Activated effector memory CD4-positive, alpha-beta T cell treated with Interleukin-2 at 50 U/mL for 16 hours (primary cell): ENCODE measurements at places on chromosomes 2 and 18.

DNA sequence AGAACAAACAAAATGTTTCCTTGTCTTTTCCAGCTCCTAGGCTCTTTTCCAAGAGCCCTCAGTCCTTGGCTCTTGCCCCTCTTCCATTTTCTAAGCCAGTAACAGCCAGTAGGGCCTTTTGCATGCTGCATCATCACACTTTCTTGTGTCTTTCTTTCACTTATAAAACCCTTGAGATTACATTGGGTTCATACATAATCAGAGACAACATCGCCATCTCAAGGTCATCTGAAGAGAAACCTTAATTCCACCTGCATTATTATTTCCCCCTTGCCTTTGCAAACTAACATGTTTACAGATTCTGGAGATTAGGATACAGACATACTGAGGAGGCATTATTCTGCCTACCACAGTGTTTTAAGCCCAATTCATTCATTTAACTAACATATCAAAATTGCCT, 697.3 kb downstream of the TRIB2 start:
- no peak for DNase-seq

DNA sequence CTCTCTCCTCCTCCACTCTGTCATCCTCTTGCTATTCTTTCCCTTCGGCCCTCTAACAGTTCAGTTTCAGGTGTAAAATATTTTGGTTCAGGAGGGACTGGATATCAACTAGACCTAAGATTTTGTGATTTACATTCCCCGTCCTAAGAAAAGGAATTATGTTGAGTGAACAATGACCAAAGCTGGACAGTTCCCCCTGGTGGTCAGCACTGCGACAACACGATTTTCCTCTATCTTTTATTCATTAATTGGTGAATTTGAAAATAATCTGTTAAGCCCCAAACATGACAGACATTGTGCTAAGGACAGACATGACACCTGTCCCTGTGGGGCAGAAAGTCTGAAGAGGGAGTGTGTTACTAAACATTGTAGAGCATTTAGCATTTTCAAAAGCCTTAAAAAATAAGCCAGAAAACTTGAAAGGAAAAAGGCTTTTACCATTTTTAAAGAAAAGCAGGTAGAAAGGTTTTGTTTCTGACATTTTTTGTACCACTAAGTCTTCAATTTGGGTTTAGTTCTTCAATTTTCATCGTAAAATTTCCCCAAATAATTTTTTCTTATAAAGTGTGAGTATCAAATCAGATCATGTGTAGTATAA, 28.4 kb upstream of the GTF2A1L start:
- no peak for DNase-seq

DNA sequence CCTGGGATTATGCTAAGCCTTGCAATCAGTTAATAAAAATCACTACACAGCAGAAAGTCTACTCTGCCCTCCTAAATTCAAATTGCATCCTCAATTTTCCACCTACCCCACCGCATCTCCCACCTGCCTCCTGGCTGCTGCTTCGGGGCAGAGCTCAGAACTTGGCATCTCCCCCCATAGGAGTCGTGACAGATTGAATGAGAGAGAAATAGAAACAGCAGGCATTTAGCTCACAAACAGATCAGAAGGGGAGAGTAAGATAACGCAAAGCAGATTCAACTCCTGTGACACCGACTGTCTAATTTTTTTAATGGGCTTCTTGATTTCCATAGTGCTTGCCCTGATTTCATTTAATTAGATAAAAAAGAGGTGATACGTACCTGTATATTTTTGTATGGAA, 24.7 kb upstream of the LRRC30 start:
- no peak for DNase-seq

DNA sequence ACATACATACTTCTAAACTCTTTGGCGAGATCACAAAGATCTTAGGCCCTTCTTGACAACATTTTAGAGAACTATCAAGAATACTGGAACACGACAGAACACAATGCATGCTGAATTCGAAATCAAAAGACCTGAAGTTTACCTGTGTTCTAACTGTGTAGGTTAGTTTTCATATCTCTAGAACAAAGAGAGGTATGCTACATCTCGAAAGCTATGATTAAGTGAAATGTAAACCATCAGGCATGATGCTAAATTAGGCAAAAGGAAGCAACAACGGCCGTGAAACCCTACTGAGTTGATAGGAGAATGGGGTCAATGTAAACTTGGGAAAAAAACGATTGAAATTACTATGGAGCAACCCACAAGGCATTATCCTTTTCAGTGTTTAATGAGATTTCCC, 43.7 kb downstream of the IKZF2 start:
- no peak for DNase-seq

DNA sequence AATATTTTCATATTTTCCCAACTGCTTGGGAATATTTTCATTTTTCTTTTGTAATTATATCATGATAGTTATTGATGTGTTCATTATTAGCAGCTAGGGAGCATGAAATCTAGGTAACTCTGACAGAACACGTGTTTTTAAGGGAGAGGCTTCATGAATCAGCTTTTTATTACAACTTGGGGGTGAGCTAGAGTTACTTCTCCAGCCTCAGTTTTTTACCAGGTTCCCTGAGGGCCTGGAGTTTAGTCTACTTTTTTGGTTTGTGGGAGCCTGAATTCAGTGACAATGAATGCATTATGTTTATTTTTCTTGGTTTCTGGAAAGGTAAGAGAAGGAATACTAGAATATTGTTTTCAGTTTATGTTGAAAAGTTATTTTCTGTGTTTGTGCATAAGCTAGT, 18.0 kb downstream of the NAB1 start:
- DNase-seq = no peak

DNA sequence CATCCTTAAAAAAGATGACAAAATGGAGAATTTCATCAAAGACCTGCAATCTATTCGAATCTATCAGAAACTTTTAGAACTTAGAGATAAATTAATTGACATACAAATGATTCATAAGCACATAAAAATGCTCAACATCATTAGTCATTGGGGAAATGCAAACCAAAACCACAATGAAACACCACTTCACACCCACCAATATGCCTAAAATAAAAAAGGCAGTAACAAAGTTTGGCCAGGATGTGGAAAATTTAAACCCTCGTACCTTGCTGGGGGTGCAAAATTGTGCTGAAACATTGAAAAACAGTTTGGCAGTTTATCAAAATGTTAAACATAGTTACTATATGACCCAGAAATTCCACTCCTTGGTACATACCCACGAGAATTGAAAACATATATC, 11.5 kb upstream of the EIF2AK3 start:
- DNase-seq = no peak

DNA sequence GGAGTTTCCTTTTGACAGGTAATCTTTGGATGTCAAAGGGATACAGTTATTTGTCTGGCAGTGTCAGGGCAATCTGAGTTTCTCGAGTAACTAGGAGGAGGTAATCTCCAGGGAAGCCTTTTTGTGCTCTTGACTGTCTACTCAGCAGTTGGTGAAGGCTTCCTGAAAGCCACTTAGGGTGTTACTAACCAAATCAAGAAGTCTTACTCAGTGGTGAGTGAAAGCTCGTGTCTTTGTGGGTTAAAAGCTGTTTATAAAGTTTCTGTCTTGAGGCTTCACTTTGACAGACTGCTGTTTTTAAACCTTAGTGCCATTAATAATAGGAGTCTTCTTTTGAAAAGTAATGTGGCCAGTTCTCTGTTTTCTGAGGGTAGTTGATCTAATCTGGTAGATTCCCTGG, 1.7 kb downstream of the THSD7B start:
- DNase-seq = no peak

GRCh38 chr18:22974001-22974400, 40.9 kb downstream of the RBBP8 start:
- DNase-seq = no peak

DNA sequence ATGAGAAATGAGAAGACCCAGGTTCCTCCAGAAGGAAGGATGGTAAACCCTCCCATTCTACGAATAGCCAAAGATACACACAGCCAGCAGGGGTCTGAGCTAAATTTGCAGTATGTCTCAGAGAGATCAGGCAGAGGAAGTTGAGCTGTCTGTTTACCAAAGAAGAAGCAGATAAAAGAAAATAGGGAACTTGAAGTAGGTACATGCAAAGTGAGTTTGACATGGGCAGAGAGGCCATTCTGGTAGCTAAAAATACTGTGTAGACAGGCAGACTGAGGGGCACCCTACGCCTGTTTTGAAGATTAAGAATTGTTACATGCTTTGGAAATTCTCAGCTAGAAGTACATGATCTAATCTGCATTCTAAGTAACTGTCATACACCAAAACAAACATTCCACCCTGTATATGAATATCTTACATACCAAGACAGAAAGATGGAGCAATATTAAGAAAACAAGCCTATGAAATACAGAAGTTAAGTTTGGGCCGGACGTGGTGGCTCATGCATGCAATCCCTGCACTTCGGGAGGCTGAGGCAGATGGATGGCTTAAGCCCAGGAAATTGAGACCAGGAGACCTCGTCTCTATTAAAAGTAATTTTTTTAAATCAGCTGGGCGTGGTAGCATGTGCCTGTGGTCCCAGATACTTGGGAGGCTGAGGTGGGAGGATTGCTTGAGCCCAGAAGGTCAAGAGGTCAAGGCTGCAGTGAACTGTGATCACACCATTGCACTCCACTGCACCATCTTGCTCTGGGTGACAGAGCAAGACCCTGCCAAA, 157.9 kb downstream of the ANKRD44 start:
- DNase-seq = no peak

DNA sequence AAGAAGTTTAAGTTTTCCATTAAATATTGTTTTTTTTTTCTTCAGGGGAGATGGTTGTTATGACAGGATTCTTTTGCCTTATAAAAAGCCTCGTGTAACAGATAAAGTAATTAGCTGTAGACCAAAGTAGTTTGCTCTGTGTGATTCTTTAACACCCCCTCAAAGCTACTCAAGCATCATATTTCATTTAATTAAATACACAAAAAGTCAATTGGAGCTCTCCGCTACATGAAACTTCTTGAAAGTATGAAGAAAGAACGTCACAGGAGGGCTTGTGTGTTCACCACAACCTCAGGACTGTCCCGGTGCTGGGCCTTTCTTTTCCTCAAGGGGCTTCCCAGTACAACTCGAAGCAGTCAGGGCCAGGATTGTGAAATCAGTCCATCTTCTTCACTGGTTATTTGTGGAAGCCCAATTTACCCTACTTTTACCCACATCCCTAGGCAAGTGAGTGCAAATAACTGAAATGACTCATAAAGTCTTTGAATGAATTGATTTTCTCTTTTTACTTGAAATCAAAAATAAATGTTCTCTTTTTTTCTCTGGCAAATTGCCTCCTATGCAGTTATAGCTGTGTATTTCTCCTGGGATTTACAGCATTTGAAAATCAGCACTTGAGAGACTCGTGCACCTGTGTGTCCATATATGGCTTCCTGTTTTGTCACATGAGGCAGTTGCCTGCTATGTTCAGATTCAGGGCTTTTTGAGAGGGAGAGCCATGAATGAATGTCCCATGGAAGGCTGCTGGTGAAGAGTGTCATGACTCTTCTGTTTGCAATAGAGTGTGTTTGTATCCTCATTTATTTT, 48.6 kb downstream of the LINC00305 start:
- no peak for DNase-seq

GRCh38 chr2:41782306-41783158, 265.3 kb upstream of the PKDCC start:
- DNase-seq = no peak

DNA sequence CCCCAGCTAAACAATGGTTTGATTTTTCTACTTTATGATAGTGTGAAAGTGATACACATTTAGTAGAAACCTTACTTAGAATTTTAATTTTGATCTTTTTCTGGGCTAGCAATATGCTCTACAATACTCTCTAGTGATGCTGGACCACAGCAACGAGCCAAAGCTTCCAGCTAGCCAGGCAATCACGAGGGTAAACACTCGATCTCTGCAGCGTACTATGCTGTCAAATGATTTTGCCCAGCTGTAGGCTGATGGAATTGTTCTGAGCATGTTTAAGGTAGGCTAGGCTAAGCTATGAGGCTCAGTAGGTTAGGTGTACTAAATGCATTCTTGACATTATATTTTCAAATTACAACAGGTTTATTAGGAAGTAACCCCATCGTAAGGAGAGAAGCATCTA, 207.5 kb downstream of the LRRTM4 start:
- DNase-seq = no peak

GRCh38 chr2:137670111-137670510, 294.2 kb upstream of the HNMT start:
- no peak for DNase-seq

DNA sequence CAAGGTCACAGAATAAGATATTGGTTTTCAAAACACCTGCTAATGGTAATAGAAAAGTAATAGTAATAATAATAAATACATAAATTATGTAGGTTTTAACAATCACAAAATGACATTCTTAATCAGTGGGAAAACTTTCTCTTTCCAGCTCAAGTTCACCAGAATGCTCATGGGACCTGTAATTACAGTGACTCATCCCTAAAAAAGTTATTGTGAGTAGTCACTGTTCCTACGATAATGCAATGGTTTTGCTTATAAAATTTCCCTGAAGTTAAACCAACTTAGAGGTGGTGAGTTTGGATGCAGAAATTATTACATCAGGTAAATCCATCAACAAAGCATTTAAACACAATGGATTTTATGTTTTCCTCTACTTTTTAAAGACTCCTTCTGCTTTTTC, 502.3 kb downstream of the PID1 start:
- no peak for DNase-seq

- DNase-seq = no peak
Observed at GRCh38 chr2:183214680-183215079, 90.4 kb downstream of the NUP35 start.

DNA sequence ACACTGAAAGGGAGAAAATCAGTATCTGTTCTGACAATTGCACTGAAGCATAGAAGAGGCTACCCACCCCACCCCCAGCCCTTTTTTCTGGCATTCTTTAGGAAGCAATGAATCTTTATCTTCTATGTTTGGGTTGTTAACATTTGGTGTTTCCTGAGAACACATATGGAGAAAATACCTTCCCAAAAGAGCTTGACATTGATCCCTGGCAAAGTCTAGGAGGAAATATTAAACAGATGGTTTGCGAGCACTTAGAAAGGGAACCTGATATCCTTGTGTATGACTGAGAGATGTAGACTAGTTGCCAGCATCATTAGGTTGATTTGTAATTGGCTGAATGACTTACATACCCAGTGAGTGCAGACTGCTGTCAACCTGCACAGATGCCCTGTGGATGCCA, 42.9 kb downstream of the DOK1 start:
- DNase-seq = no peak

DNA sequence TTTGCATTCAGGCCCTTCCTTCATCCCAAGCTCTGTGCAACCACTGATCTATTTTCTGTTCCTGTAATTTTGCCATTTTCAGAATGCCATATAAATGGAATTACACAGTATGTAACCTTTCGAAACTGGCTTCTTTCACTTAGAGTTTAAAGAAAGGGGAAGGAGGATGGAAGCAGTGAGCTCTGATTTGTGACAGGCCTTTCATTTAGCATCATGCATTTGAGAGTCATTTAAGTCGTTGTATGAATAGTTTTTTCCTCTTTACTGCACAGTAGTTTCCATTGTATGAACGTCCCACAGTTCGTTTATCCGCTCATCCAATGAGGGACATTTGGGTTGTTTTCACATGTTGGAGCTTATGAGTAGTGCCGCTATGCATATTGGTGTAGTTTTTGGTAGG, 67.0 kb downstream of the LBH start:
- no peak for DNase-seq

- no peak for DNase-seq
Observed at GRCh38 chr2:27712522-27712921, 48.8 kb downstream of the SLC4A1AP start.

GRCh38 chr18:48548011-48548771, 9.4 kb downstream of the CTIF start:
- no peak for DNase-seq
